ENCODE measurements at places on chromosomes 16 and 17.

GRCh38 chr16:30131869-30132475 is 9.0 kb upstream of the MAPK3 start:
- DNase-seq: no peak

- peak; percentile 22 for DNase-seq
Observed at GRCh38 chr16:87806641-87807546, 41.1 kb upstream of the KLHDC4 start.

DNA sequence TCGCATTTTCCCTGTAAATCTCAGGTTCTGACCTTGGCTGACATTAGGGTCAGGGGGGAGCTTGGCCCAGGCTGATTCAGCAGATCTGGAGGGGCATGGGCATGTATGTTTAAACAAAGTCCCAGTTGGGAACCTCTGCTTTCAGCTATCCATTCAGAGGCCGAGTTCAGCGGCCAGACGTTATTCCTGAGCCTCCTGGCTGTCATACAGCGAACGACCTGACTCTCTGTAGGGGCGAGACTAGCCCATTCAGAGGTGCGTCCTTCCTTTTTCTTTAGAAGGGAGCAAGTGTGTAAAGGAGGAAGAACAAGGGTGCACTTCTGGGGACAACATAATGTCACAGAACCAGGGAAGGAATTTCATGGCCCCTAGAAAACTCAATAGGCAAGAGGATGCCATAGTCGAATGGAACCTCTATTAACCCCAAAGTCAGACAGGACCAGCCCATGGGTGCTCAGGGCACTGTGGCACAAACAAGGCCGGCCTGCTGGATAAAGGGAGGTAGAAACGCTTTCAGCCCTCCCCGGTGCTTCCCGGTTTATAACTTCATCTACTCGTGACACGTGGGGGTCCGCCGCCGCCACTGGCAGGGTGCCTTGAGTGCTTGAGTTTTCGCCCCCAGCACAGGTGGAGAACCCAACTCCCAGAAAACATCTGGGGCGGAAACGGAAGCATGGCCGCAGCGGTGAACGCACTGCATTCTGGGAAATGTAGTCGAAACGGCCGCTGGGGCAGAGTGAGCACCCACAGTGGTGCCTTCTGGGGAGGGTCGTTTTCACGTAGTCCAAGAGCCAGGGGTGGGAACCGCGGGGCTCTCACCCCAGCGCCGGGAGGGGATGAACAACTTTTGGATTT is 33.2 kb upstream of the PLCG2 start:
- DNase-seq: no peak

DNA sequence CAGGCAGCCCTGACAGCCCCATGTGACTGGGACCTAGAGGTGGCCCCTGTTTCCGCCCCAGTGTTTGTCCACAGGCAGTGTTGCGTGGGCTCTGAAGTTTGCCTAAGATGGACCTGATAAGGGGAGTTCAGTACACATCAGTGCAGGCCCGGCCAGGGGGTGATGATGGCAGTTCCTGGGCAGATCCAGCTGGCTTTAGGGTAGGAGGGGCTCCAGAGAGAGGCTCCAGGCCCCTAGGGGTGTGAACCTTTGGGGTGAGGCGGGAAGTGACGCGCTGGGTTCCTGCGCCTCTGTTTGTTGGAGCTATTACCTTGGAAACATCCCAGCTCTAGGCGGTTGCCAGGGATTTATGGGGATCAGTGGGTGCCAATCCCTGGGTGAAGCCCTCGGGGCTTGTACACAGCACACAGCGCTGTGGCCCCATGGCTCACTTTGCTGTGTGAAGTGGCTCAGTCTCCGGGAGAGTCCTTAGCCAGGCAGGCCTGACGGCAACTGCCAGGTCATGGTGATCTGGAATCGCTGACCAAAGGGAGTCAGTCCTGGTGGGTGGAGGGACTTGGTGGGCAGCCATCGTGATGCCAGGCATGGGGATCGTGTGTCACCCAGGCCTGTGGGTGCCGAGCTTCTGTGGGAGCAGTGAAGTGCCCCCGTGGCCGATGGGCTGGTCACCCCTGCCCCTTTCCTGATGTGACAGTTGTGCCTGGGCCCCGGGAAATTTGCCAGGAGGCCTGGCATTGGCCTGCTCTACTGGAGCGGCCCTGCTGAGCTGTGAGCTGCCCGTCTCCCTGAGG is 146.1 kb downstream of the SEC14L1 start:
- no peak for DNase-seq

DNA sequence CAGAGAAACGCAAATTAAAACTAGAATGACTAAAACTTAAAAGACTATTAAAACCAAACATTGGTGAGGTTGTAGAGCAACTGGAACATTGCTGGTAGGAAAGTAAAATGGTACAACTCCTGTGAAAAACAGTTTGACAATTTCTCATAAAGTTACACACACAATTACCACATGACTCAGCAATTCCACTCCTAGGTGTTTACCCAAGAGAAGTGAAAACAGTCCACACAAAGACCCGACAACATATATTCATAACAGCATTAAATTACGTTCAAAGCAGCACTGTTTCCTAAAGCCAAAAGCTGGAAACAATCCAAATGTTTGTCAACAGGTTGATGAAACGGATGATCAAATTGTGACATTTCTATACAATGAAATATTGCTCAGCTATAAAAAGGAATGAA is 26.5 kb upstream of the ALOX12 start:
- no peak for DNase-seq

DNA sequence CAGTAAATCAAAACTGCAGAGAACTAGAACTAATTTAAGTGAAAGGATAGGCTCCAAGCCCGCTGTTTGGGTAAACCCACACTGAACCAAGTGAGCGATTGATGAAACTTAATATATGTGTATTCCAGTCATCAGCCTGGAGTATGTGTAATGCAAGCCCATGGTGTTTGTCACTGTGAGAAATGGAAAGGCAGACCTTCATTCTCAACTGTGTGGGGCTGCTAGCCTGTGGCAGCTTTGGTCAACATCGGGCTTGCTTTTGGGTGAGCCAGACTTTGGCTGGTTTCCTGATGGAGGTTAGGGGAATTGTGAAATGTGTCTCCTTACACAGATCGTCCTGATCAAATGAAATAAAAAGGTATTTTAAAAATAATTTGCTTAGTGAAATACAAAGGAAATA is 279.9 kb downstream of the IRX3 start:
- no peak for DNase-seq

GRCh38 chr16:75109732-75110243 is 6.8 kb downstream of the LDHD start:
- no peak for DNase-seq

DNA sequence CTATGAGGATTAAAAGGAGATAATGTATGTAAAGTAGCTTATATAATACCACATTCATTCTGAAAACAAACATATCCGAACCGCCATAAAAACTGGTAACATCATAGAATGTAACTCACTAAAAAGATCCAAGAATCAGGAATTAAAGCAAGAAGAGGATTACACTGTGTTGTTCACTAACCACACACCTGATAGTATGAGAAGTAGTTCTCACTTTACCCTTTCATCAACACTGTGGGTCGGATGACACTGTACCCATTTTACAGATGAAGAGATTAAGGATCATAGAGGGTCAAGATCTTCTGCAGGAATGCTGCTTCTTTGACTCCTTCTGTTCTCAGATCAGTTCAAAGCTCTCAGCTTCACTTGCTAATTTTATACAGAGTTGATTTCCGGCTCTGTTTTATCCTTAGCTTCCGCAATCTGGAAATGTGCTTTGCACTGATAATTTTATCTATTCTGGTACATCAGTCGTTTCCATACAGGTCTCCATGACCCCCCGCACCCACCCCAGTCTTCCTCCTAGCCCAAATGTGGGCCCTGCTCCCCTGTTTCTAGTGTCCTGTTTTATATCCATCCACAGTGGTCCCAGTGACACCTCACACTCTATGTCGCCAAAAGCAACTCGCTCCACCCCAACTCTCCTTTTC is 288.6 kb upstream of the CCL2 start:
- no peak for DNase-seq

DNA sequence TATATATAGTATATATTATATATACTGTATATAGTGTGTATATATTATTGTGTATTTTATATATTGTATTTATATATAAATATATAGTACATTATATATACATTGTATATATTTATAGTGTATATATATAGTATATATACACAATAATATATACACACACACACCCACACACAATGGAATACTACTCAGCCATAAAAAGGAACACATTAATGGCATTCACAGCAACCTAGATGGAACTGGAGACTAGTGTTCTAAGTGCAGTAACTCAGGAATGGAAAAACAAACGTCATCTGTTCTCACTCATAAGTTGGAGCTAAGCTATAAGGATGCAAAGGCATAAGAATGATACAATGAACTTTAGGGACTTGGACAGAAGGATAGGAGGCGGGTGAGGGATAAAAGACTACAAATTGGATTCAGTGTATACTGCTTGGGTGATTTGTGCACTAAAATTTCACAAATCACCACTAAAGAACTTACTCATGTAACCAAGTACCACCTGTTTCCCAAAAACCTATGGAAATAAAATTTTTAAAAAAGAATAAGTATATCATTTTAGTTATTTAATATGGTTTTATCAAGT is 201.9 kb upstream of the CDH11 start:
- no peak for DNase-seq

- peak; percentile 92 for DNase-seq
Observed at GRCh38 chr16:67406111-67406971, 9.9 kb downstream of the ZDHHC1 start.

DNA sequence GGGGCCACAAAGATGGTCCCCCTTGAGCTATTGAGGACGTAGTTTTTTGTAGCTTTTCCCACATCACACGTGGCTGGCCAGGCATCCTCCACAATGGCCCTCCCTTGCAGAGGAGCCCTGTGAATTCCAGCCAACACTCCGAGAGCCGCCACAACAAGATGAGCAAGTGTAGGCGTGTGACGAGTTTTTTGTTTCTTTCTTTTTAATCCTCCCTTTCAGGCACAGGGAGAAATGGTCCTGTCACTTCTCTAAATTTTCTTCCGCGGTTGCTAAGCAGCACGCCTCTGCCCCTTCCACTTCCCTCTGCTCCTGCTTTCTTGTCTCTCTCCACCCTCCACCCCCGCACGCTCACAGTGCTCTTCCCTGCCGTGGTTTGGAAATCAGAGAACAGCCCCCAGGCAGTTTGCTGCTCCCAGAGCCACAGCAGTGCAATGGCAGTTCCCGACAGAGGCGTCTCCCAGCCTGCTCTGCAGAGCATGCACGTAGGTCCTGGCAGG is 68.0 kb upstream of the MRTFB start:
- peak; percentile 66 for DNase-seq

DNA sequence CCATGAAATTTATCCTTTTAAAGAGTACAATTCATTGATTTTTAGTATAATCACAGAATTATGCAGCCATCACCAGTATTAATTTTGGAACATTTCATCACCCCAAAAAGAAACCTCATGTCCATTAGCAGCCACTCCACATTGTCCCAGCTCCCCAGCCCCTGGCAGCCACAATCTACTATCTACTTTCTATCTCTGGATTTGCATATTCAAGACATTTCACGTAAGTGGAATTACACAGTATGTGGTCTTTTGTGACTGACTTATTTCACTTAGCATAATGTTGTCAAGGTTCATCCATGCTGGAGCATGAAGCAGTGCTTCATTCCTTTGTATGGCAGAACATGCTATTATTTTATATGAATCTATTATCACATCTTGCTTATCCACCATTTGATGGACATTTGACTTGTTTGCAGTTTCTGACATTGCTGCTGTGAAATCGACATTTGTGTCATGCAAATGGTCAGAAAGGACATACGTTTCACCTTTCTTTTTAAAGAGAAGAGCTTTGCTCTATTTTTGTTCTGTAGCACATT is 10.7 kb downstream of the METTL9 start:
- DNase-seq: no peak

DNA sequence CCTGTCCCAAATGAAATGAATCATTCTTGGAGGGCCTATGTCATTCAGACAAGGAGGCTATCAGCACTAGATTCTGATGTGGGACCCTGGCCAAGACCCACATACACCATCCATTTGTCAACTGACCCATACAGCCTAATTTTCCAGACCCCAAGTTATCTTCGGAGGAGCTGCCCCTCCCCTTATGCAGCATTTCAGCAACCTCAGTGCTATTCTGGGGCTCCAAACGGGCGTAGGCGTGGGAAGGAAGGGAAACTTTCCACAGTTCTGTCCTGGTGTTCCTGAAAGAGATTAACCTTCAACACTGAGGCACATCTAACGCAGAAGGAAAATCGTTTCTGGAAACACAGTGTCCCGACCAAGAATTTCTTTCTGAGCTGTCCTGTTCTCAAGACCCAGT is 86.7 kb downstream of the MYH11 start:
- DNase-seq: no peak

- DNase-seq: no peak
Observed at GRCh38 chr17:51427323-51427811, 167.0 kb downstream of the UTP18 start.

DNA sequence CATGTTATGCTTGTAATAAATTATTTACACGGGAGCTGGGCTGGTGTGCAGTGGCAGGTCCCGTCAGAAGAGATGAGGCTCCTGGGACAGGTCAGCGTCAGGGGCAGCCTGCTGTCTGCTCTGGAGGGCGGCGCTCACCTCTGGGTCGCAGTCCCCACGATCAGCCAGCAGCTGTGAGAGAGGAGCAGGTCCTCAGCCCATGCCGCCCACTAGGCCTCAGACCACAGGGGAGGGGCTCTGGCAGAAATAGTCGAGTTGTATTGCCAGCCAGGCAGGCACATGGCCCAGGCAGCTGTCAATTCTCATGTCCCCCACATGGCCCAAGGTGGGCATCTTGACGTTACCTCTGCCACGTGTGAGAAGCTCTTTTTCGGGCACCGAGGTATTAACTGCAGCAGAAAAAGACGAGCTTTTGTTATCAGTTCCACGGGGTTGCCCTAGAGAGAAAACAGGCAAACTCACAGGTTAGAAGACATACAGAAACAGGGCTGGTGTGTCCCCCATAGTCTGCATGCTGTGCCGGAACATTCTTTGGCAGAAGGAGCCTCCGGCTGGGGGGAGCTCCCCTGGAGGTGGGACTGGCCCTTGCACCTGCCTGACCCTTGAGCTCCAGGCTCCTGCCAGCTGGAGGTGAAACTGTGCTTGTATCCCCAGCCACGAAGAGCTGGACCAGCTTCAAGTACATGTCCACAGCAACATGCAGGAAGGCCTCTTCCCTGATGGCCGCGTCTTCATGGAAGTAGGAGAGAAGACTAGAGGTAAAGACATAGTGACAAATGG is 17.4 kb downstream of the ZNF276 start:
- no peak for DNase-seq

- DNase-seq: no peak
Observed at GRCh38 chr16:91484-91883, 13.5 kb downstream of the MPG start.

DNA sequence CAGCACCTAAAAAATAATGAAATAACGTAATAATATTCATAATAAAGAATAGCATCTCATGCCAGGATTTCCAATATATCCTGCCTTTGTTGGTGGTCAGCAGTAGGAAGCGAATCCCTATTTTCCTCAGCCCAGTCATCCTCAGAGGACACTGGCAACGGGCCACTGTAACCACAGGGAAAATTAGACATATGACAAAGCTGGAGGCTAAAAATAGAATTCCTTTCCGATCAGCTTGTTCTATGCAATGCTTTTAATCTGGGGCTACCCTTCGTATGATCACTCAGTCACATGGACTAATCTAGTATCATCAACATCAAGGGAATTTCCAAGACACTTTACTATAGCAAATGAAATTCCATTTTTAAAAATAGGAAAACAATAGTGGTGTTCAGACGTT is 246.9 kb upstream of the KCNJ16 start:
- DNase-seq: peak; percentile 20

- no peak for DNase-seq
Observed at GRCh38 chr16:68599586-68599985, 45.5 kb upstream of the CDH3 start.

GRCh38 chr17:82791532-82791931 is 39.7 kb downstream of the TBCD start:
- DNase-seq: peak; percentile 66

- no peak for DNase-seq
Observed at GRCh38 chr16:83010776-83011720, 384.3 kb downstream of the CDH13 start.

Data from HFF-Myc (cell line).